ENCODE measurements at places on chromosomes 5 and 9. TPM values are rescaled to one million over a fixed set of nuclear protein-coding genes. Genes with fewer than 3 reads are reported as not detected.

TOR4A gene
- 9.2 TPM for total RNA-seq

TMEM8B gene
- 6.7 TPM for total RNA-seq

FAXDC2 gene
- 13.2 TPM for total RNA-seq

NADK2 gene
- total RNA-seq = 26.0 TPM

GM2A gene
- 38.7 TPM for total RNA-seq

PCDHA9 gene
- total RNA-seq = 0.22 TPM

ANKRD31 gene
- total RNA-seq = 0.13 TPM

RNF183 gene
- total RNA-seq = not detected

DMRTA1 gene
- 0.35 TPM for total RNA-seq

STPG3 gene
- total RNA-seq = not detected

CBY3 gene
- total RNA-seq = not detected

FOXD1 gene
- 0.32 TPM for total RNA-seq

SNCB gene
- not detected for total RNA-seq

CCDC112 gene
- 4.3 TPM for total RNA-seq

OCLN gene
- total RNA-seq = 1.3 TPM

PCDHB13 gene
- 2.8 TPM for total RNA-seq

GARIN3 gene
- total RNA-seq = not detected

SREK1 gene
- 51.7 TPM for total RNA-seq

SLC36A3 gene
- total RNA-seq = not detected

NUTM2G gene
- not detected for total RNA-seq

RABEPK gene
- 19.8 TPM for total RNA-seq

SLC4A9 gene
- 0.22 TPM for total RNA-seq

CCDC192 gene
- total RNA-seq = 0.51 TPM

GNG10 gene
- 59.8 TPM for total RNA-seq

ENC1 gene
- 11.9 TPM for total RNA-seq

GABBR2 gene
- not detected for total RNA-seq

FGF10 gene
- total RNA-seq = 24.0 TPM

PCDHB3 gene
- 3.6 TPM for total RNA-seq

NPR3 gene
- 43.3 TPM for total RNA-seq

ADAMTS2 gene
- total RNA-seq = 79.4 TPM

GABRG2 gene
- total RNA-seq = not detected

CAVIN4 gene
- 0.26 TPM for total RNA-seq

All from mesenteric fat pad (tissue), 1 donor.